Daoy (cell line): ENCODE measurements at places on chromosomes 2 and 18.

- DNase-seq = no peak
Measured at GRCh38 chr2:240229603-240230235, 89.3 kb upstream of the OTOS start.

DNA sequence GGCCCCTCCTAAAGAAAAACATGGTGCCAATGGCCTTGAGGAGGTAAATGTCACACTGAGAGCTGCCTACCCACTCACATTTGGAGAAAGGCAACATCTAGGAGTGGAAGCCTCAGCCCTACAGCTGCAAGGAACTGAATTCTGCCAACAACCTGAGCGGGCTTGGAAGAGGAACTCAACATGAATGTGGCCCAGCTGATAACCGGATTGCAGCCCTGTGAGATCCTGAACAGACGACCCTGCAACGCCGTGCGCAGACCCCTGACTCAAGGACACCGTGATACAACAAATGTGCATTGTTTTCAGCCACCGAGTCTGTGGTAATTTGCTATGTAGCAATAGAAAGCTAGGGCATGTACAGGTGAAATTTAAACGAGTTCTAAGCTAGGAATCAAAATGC, 99.4 kb downstream of the MYOM1 start:
- DNase-seq = no peak

- no peak for DNase-seq
Measured at GRCh38 chr2:239249048-239249447, 151.8 kb downstream of the HDAC4 start.

GRCh38 chr2:71332435-71332796, 834 bp downstream of the ZNF638 start:
- DNase-seq = no peak

DNA sequence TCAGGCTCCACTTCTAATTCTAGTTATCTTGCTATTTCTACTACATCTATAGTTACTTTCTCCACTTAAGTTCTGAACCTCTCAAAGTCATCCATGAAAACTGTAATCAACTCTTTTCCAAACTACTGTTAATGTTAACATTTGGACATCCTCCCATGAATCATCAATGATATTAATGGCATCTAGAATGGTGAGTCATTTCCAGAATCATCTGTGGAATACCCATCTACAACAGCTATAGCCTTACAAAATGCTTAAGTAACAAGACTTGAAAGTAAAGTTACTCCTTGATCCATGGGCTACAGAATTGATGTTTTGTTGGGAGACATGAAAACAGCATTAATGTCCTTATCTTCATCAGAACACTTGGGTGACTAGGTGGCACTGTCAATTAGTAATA, 35.4 kb downstream of the BARD1 start:
- DNase-seq = no peak

- DNase-seq = no peak
Measured at GRCh38 chr2:27184115-27184514, 27.7 kb upstream of the ATRAID start.

- DNase-seq = no peak
Measured at GRCh38 chr2:99205491-99205890, 24.5 kb downstream of the MRPL30 start.

GRCh38 chr2:222604749-222605515, 51.0 kb downstream of the FARSB start:
- no peak for DNase-seq
